ENCODE measurements at places on chromosomes 1 and 21.

- no peak for DNase-seq
Measured at GRCh38 chr1:37498872-37499617, 15.5 kb downstream of the MEAF6 start.

DNA sequence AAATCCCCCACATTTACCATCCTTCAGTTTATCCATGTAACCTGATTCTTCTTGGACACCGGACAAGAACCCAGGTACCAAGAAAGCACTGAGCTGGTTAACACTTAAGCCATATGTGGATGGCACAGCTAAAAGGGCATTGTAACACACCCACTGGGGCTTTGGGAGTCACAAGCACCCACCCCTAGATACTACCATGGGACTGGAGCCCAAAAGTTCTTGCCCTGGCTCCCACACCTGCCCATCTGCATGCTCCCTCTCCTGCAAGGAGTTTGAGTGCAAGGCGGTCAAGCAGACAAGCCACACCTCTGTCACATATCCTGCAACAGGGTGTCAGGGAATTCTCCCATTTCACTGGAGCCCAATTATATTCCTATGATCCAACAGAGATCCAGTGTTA is 270.1 kb downstream of the USH2A start:
- DNase-seq, result no peak

DNA sequence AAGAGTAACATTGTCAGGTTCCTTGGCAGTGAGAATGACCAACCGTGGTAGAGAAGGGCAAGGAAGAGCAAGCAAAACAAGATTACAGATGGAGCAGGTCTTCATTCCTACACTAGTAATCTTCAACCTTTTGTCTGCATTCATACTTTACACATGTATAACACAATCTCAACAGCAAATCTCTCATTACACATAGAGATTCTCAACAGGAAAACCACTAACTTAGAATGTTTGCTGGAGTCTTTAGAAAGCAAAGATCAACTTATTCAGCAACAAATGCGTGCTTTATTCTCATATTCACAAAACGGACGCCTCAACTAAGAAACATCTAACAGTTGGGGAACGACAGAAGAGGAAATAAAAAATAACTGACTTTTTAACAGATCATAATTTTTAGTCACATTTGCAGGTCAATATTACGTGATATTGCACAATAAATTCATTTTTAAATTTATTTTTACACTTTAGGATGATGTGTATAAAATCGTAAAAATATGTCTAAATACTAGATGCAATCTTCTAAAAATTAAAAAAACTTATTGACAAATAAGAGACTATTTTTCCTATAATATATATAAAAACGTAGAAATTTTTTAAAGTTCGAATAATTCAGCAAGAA is 82.9 kb downstream of the ARID4B start:
- DNase-seq, result no peak

DNA sequence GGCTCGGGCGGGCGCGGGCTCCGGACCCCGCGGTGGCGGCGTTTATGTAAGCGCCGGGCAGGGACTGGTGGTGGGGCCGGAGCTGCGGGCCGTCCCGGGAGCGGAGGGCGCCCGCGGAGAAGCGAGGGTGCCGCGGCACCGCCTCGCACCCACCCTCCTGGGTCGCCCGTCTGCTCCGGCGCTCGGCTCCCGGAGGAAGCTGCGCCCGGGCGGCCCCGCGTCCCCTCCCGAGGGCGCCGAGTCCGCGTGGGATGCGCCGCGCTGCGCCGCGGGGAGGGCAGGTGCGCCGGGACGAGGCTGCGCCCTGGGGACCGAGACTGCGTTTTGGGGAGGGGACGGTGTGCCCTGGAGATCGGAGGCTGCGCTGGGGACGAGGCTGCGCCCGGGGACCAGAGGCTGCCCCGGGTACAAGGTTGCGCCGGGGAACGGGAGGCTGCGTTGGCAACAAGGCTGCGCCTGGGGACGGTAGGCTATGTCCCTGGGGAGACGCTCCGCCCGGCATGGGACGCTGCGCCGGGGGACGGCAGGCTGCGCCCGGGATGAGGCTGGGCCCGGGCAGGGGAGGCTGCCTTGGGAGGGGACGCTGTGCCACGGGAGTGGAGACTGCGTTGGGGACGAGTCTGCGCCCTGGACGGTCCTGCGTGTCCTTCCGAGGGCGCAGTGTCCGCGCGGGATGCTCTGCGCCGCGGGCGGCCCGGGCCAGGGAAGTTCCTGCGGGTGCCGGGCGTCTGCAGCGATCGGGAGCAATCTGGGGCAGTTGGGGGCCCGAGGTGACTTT is 627 bp downstream of the ADARB1 start:
- no peak for DNase-seq

DNA sequence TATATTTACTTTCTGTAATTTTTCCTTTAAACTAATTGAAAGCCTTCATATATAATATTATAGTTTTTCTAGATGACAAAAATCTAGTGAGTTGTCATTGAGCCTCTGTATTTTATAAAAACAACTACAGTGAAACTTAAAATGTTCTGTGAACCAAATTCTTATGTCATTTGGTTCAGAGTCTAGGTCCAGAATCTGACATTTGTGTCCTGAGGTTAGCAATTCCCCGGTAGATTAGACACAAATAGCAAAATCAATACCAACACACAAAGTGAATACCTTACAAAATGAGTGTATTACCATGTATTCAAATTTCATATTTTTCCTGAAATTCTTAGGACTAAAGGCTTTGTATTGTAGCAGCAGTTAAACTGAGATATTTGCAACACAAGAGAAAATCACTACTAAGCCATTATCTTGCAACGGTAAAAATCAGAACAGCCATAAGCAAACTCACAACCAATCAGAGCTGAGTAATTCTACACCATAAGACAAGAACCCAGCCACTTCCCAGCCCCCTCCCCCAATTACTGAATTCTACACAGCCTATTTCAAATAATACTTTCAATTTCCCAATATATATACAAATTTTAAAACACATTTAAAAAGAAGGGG is 573.5 kb downstream of the SMYD3 start:
- DNase-seq, result no peak

DNA sequence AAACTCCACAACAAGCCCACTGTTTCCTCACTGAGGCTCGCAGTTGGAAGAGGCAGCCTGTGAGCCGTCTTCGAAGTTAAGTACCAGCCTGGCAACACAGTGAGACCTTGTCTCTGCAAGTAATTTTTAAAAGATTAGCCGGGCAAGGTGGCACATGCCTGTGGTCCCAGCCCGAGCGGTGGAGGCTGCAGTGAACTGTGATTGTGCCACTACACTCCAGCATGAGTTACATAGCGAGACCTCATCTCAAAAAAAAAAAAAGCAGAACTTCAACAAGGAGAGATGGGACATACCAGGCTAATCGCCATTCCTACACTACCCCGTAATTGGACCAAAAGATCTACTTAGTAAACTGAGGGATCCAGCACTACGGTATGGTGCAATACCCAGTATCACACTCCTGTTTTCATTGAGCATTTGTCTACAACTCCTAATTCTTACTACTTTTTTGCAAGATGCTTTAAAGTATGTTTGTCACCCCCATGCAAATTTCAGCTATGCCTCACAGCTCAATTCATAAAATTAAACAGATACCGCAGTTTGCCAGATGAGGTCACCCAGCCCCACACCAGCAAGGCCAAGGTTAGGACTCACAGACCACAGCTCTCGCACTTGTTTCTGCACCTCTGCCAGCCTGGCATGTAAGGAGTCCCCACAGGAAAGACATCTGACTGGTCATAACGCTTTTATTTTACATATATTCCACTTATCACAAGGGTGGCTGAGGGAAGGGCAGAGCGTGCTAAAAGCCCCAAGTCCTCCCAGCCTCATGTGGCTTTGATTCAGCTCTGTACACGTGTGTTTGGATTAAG is 21.0 kb downstream of the SDE2 start:
- DNase-seq, result no peak

GRCh38 chr1:234605983-234606783 is 3.8 kb downstream of the IRF2BP2 start:
- peak; percentile 51 for DNase-seq

DNA sequence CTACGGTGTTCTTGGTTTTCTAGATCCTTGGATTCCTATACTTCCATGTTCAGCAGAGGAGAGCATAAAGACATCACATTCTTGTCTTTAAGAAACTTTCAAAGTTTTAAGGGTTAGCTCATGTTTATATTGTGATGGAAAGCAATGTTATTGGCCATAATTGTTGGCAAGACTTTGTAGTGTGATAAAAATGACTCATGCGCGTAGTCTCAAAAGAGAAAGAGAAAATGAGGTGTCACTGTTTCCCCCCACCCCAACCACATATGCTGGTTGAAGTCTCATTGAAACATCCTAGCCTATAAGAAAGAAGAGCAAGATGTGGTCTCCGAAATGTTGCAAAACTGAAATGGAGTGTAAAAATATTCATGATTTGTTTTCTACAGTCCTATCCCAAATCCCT is 348.8 kb downstream of the PTBP2 start:
- no peak for DNase-seq

GRCh38 chr21:26444646-26445045 is 128.4 kb downstream of the CYYR1 start:
- no peak for DNase-seq

- no peak for DNase-seq
Measured at GRCh38 chr1:10556430-10557005, 81.8 kb downstream of the PEX14 start.

DNA sequence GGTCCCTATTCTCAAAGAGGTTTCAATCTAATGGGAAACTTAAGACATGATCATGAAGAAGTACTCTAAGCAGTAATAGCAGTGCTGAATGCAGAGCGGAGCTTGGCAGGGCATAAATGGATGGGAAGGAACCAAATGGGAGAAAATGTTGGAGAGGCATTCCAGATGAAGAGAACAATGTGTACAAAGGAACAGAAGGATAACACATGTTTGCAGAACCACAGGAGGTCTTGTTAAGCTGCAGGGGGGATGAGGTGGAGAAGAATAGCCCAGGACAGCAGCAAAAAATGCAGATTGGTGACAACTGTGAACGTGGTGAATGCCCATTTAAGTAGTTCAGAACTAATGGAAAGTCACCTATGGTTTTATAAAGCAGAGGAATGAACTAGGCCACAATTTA is 99.1 kb downstream of the ASTN1 start:
- DNase-seq, result no peak

DNA sequence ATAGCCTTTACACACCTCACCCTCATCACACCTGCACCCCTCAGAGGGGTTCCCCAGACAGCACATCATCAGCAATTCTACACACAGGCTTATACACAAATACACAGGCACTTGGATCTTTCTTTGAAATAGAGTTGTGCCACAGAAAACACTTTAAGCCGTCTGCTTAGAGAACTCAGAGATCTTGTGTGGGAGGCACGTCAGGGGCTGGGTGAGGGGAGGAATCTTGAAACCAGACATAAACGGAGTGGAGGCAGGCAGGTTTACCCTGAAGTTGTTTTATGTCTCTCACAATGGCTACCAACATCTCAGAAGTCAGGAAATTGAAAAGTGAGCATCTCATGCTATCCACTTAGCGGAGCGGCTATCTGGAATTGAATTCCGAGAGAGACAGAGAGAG is 151.9 kb upstream of the GJB5 start:
- no peak for DNase-seq

- no peak for DNase-seq
Measured at GRCh38 chr1:90012300-90012699, 17.4 kb downstream of the ZNF326 start.

- DNase-seq, result no peak
Measured at GRCh38 chr21:42156690-42157605, 62.0 kb upstream of the ABCG1 start.

GRCh38 chr1:236433819-236434315 is 39.8 kb downstream of the EDARADD start:
- no peak for DNase-seq

DNA sequence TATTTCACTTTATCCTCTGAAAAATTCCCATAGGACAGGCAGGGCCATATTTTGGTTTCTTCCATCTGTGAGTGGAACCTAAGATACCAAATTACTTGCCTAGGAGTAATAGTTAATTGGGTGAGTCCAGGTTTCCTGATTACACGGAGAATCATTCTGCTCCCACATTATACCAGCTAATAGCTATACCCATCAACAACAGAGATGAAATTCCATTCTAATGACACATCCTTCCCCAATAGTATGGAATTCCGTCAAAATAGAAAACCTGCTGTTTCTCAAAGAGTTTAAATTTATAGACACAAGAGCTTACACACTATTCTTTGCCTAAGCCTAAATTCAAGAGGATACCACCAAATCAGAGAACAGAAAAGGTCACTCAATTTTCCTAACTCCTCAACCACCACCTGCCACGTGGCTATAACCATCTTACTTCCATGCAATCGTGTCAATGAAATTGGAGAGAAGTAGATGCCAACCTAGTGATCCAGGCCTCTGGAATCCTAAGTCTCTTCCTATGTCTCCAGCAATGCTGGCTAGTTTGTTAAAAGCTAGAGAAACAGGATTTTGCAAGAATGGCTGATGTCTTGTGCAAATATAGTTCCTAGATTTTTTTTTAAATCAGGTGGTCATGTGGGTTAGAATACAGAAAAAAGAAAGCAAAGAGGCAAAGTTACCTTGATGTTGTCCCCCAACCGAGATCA is 6.2 kb downstream of the PPT1 start:
- DNase-seq, result no peak

DNA sequence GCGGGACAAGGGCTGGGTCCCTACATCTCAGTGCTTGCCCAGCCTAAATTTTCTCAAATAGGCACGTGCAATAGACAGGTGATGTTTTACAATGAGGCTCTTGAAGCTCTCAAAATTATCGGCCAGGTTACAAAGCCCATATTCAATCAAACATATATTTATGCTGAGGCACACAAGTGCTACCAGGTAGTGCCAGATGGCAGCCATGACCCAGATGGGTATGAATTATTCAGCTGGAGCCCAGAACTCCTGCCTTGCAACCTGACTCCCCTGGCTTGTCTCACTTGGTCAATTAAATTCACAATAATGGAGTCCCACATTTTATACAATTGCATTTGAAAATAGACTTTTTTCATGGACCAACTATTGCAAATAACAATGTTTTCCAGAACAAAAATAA is 12.3 kb upstream of the ADAM30 start:
- DNase-seq, result no peak

DNA sequence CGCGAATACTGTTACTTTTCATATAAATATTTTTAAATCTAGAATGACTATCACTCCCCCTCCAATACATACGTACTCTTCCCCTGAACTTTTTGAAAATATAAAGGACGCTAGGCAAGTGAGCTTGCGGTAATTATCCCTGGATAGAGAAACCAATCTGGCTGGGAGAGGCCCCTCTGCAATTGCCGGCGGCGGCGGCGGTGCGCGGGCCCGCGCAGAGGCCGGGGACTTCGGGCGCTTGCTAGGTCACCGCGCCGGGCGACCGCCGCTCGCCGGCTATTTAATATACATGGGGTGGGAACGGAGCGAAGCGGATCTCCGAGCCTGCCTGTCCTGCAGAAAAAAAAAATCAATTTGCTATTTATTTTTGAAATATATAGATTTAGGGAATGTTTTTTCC is 416.3 kb upstream of the ESRRG start:
- no peak for DNase-seq

DNA sequence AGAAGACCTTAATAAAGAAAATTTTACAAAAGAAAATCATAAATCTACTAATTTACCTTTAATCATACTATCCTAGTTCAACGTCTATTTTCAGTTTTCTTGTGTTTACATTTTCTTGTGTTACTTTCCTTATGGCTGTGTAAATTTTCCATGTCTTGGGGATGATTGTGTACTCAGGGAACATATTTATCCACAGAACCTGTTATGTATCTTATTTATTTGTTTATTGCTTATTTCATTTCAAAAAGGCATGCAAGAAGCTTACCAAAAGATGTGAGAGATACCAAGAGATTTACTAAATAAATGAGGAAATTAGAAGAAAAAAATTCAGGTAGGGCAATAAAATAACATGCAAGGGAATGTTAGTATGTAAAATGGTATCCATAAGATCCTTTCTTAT is 22.8 kb downstream of the PBX1 start:
- no peak for DNase-seq
